ENCODE measurements at places on chromosomes 13 and 19.

DNA sequence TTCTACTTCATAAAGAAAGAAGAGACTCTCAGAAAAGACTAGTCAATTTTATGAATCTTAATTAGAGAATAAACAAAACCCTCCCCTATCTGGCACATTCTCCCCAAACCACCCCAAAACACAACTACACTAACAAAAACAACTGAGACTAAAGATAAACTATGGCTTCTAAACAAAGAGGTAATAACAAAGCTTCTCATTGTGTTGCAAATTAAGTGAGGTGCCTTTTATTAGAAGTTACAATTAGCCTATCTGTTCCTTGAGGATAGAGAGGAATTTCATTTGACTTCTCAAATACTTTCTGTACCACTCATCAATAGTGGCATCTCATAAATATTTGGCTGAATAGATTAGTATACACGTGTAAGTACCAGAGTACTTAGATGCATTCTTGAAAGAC lies 1196.2 kb downstream of the PCDH9 start:
- no peak for DNase-seq

DNA sequence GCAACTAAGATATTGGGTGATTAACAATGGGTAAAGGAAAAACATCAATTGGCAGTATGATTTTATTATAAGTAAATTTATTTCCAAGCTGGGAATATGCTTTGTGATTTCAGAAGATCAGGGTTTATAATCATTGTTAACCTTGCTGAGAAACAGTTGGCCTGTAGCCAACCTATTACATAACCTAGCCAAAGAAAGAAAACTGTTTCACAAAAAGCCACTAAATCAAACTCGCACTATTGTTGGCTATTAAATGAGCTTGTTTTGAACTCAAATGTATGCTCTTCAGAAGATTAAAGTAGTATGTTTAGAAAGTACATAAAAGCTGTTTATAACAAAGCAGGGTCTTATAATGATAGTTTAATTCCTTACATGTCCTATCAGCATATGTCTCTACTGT lies 151.7 kb downstream of the LHFPL6 start:
- DNase-seq: no peak

DNA sequence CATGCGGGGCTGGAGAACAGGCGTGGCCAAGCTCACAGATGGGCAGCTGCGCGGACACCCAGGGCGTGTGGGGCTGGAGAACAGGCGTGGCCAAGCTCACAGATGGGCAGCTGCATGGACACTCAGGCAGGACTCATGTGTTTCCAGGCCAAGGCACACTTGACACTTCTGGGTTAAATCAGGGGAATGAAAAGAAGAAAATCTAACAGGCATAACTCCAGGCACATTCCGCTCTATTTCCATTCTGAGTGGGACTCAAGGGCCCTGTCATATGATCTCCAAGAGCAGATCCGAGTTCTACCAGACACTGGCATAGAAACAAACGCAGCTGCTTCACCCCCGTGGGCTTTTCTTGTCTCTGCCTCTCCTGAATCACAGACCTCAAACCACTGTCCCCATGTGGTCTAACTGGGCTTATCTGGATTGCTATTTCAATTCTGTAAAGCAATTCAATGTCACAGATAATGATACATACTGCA lies 17.4 kb upstream of the C13orf46 start:
- no peak for DNase-seq

- no peak for DNase-seq
Observed at GRCh38 chr19:13037731-13038130, 42.5 kb downstream of the NFIX start.

All from effector CD8-positive, alpha-beta T cell (primary cell).